Jurkat, Clone E6-1 (cell line): ENCODE measurements at places on chromosomes 5 and 9.

- no peak for DNase-seq
Measured at GRCh38 chr9:2016408-2017330, 1.5 kb downstream of the SMARCA2 start.

DNA sequence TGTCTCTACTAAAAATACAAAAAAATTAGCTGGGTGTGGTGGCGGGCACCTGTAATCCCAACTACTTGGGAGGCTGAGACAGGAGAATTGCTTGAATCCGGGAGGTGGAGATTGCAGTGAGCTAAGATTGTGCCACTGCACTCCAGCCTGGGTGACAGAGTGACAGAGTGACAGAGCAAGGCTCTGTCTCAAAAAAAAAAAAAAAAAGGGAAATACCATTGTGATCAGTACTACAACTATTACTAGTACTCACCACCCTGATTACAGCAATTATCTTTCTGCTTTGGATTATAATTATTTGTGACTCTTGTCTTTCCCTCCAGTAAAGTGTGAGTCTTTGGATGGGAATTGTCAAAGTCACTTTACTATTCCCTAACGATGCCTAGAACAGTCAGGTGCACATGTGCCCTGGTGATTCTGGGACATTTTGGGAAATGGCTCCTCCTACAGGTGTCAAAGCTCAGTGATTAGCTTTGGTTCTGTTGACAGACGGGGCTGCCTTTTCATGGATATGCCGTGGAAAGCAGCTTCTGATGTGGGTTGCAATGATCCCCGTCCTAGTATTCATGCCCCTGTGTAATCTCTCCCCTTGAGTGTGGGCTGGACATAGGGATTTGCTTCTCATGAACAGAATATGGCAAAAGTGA lies 31.8 kb upstream of the FRRS1L start:
- no peak for DNase-seq

GRCh38 chr5:158397278-158397677 lies 538.3 kb upstream of the CLINT1 start:
- DNase-seq: no peak

DNA sequence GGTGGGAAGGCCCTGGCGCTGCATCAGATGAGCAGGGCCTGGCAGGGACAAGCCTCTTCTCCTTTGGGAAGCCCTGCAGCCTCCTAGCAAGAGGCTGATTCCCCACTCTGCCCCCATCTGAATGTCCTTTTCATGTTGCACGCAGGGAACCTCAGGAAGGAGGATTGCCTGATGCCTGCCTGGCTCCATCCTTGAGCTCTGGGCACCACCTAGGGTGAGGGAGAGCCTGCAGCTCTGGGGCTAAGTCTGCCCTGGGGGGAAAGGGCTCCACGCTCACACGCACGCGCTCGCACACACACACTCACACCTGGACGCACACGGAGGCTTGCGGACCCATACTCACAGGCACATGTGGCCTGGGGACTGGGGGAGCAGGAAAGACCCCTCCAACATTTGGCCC lies 86.6 kb downstream of the LMX1B start:
- DNase-seq: no peak

GRCh38 chr9:134210511-134210907 lies 46.1 kb upstream of the RNU6ATAC start:
- no peak for DNase-seq

- DNase-seq: no peak
Measured at GRCh38 chr9:121318631-121319382, 50.8 kb downstream of the GSN start.

DNA sequence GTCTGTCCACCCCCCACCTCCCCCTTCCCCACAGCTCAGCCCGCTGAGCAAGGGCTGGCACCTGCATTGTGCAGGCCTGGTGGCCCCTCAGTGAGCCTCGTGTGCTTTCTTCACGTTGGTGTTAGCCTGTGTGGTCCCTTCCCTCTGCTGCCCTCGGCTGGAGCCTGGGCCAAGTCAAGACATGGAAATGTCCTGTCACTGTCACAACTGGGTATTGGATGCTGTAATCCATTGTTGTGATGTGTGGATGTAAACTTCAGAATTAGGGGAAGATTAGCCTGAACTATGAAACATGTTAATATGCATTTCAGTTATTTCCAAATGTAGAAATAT lies 103.9 kb downstream of the TRIO start:
- DNase-seq: no peak

DNA sequence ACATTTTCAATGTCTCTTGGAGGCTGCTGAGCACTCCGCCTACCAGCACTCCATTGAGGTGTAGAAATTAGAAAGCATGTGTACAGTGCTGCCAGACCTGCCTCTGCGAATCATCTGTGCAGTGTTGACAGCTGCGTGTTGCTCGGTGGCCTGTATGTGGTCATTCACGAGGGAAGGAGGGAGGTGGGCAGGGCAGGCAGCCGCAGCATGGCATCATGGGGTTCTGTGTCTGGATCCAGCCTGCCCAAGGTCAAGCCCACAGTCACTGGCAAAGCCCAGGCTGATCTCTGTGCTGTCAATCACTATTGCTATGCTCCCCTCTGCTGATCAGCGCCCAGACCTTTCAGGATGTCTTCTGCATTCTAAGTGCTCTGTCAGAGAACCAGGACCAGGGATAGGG lies 8.0 kb upstream of the PDZD2 start:
- no peak for DNase-seq

GRCh38 chr5:82023644-82024043 lies 51.8 kb downstream of the ATG10 start:
- DNase-seq: no peak

DNA sequence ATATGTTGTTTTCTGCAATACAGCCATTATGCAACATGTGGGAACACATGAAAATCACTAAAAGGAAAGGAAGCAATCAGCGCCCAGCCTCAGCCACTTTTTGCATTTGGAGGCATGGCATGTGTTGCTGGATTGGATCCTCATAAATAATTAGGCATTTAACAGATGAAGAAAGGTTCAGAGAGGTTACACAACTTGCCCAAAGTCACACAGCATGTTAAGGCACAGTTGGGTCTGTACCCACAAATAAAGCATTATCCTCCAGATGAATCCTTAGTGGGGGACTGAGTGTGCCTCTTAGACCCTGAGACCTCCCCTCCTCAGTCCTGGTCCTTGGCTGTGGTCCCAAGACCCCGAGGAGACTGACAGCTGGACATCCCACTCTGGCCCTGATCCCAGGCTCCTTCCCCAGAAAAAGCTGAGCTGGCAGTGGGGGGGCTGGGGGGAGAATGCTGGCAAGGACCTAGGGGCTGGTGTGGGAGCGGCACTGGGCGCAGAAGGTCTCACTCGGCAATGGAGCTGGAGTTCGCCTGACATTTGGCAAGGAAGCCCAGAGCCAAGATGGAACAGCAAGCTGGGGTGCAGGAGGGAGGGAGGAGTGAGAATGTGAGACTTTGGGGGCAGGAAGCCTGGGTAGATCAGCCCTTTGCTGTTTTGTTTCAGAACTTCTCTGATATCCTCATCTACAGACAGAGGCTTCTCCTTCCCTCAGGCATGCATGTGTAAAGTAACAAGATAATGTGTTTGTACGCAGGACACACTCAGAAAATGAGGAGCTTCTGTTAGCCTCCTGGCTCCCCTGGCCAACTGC lies 6.9 kb upstream of the AKNA start:
- DNase-seq: no peak

GRCh38 chr5:79256563-79256962 lies 20.6 kb downstream of the JMY start:
- DNase-seq: no peak

DNA sequence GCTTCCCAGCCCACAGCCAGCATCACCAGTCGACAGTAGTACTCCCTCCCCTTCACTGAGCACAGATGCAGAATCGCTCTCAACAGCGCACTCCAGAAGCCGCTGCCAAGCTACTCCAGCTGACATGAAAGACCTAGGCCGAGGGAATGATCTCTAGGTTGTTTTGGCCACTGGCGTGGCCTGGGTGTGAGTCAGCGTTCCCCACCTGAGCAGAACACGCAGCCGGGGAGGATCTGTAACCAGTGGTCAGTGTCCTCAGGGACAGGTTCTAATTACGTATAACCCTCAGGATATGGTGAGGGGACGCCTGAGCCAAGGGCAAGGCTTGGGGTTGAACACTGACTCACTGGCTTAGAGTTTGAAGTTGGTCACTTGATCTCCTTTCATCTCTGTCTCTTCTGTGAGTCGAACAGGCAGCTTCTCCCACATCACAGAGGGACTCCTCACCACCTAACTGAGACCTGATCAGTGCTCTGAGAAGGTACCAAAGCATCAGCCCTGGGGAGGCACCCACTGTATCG lies 76.9 kb upstream of the IL17B start:
- no peak for DNase-seq

DNA sequence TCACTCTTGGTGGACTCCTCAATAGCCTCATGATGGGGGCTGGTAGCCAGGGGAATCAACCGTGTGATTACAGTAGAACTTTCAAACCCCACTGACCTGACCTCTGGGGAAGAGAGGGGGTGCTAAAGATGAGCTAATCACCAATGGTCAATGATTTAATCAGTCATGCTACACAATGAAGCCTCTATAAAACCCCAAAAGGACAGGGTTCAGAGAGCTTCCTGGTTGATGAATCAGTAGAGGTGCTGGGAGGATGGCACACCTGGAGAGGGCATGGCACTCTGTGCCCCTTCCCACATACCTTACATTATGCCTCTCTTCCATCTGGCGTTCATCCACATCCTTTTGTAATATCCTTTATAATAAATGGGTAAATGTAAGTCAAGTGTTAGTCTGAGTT lies 8.9 kb upstream of the SH3TC2 start:
- no peak for DNase-seq

- no peak for DNase-seq
Measured at GRCh38 chr9:32879335-32879734, 96.0 kb downstream of the TMEM215 start.

DNA sequence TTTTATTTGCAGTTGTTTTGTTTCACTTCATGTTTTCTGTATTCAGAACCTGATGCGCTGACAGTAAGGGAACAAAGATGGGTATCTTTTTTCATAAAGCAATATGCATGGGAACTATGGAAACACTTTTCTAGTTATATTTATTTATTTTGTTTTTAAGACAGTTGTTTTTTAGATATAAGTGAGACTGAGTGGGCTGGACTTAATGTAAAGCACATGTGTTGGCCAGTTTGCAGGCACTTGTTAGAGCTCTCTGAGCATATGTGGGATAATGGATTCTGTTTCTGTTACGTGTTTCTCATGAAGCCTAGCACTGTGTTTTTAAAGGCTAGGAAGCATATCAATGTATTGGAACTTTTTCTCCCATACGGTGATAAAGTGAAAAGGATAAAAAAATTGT lies 164.1 kb downstream of the PRR16 start:
- DNase-seq: no peak

DNA sequence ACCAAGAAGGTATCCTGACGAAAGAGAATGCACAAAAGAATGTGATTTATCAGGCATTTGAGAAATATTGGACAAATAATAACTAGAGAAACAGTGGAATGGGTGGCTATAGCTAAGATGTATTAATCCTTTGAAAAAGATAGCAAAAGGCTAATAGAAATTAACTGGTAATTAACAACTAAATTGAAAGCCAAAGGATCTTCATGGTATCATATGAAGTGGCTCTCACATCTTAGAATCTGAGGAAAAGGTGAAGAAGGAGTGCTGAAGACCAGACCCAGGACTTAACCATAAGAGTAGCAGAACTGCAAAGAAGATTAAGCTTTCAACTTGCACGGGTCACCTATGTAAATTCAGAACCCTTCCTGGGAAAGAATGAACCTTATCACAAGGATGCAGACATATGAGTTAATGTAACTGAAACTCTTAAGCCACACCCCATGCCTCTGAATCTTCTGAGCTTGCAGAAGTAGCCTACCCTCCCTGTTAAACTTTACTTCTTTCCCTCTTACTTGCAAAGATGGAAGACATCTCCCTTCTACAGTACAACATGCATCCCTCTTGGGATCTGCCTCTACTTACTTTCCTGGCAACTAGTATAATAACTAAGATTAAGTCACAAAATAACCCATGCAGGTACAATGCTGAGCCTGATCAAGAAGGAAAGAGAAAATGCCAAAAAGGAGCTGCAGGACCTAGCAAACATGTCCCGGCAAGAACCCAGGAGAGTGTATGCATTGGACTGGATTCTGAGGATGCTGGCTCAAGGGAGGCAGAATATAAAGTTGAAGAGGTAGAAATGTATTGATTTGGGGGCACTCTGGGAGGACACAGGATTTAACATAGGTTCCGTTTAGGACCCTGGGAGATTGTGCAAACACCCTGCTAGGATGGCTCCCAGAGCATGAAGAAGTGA lies 395.5 kb upstream of the SLC30A5 start:
- DNase-seq: no peak

GRCh38 chr9:35690294-35690613 lies 529 bp upstream of the TPM2 start:
- no peak for DNase-seq

- DNase-seq: no peak
Measured at GRCh38 chr5:135697959-135698345, 119.2 kb upstream of the CXCL14 start.

- no peak for DNase-seq
Measured at GRCh38 chr9:78021697-78022096, 9.9 kb downstream of the GNAQ start.

DNA sequence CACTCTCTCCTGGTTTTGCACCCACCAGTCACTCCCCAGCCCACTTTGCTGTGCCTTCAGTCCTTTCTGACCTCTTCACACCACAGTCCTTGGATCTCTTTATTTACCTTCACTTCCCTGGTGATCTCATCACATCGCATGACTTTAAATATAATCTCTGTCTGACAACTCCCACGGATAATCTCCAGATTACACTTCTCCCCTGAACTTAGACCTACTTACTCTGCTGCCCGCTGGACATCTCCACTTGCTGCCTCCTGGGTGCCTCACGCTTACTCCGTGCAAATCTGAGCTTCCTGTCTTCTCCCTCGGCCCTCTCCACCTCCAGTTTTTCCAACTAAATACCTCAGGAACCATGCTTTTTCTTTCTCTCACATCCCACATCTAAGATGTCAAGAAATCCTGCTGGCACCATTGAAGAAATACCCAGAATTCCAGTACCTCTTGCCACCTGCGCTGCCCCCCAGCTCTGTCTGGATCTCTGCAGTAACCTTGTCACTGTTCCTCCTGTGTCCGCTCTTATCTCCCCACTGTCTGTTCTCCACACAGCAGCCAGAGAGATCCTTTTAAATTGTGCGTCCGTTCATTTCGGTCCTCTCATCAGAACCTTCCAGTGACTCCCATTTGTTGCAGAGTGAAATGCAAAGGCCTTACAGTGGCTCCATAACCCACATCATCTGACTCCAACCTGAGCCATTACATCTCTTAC lies 9.3 kb downstream of the SFXN1 start:
- DNase-seq: no peak

DNA sequence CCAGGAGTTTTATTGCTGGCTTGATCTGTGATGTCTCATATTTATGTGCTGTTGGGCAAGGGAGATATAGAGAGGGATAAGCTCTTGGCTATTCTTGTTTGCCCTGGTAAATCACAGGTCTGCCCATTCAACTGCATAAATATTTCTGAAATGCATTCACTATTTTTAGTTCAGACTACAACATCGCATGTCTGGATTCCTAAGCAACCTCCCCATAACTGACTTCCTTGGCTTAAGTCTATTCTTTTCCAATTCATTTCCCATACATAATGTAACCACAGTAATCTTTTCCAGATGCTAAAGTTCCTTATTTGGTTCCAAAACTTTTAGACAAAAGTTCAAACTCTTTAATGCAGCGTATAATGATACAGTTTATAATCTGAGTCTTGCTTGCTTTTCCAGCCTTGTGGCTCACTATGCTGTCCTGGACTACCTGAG lies 321.4 kb upstream of the ACTBL2 start:
- DNase-seq: no peak
